ENCODE measurements at places on chromosomes 16 and 17.

DNA sequence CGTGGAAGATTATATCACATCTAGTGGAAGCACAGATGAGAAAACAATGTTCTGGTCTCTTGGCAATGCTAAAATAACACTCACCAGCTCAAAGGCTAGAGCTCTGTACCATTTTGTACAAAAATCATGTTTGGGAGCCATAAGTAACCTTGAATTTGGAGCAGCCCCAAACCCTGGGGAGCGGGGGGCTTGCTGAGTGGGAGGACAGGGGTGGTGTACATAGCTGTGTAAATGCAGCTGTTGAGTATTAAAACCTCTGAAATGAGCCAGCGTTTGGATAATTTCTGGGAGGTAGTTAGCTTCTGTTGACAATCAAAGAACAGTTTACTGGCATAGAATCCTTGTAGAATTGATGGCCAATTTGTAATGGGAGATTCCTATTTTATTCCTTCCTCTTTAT, 4.3 kb downstream of the MYH8 start:
- no peak for DNase-seq

DNA sequence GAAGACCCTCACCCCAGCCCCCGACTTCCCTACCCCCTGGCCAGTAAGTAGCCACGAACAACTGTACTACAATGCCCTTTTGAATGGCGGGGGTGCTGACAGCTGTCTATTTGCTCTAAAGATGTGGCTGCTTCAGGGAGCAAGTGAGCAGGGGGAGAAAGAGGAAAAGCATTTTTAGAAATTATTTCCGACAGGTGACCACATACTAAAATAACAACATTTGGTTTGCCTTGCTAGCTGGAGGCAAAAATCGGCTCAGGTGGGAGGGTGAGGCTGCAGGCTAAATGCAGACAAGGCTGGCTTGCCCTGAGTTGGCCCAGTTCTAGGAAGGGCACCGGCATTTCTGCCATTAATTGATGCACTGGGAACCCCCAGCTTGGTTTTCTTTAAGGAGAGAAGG, 188.5 kb downstream of the XYLT1 start:
- DNase-seq = no peak

- no peak for DNase-seq
These were observed 18.7 kb downstream of the CTU2 start for GRCh38 chr16:88724855-88725555.

DNA sequence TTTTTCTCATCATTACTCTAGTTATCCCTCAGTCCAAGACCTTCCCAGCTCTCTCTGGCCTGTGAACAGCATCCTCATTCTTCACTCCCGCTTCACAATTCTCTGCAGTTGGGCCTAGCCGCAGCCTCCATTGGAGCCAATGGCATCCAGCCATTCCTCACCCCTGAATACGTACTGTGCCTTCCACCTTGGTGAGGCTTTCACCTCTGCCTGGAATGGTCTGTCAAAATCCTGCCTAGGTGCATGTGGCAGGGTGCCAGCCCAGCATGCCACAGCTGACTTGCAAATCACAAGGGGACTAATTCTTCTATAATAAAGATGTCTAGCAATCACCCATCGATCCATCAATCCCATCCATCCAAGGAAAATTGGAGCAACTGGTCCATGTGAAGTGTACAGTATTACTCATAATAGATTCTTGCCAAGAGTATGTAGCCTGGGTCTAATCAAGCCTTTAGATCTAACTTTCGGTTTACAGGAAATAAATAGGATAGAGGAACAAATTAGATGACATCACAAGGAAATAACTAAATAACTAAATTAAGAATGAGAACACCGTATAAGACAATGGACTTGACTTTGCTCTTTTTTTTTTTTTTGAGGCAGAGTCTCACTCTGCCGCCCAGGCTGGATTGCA, 5.1 kb upstream of the CX3CL1 start:
- DNase-seq = no peak

All from T-helper 2 cell treated with Interferon-gamma antibody and Interleukin-4, amounts not matched to agents 5 μg/mL and 100 μg/mL, for 36 hours (primary cell).